ENCODE measurements at places on chromosomes 3 and 15.

DNA sequence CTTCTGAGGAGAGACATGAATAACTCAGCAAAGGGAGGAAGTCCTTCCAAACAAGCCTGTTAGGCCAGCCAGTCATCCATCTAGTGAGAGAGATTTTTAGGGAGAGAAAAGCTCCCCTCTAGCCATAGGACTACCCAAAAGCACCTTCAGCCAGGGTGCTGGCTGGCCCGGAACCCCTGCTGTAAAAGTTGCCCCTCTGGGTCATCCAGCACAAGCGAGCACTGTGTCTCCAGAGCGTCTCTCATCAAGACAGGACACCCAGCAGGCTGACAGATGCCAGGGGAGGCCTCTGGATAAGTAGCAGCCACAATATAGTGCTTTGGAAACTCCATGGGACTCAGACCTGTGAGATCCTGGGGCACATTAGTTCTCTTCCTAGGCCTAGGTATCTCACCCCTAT is 24.5 kb downstream of the ANXA2 start:
- DNase-seq, result no peak

DNA sequence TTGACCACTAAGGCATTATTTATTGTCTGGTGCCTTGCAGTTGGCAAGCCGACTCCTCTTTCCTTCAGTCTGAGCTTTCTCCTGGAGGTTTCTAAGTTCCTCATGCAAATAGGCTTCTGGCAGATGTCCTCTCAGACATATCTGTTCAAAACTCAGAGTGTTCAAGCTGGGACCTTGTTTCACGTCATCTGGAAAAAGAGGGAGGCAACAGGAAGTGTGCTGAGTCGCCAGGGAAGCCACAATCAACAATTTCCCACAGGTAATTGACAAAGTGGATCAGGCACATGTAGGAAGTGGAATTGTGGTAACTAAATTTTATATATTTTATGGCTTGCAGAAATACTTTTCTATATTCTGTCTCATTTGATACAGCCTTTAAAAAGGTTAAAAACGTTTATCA is 14.6 kb downstream of the SCG5 start:
- no peak for DNase-seq

DNA sequence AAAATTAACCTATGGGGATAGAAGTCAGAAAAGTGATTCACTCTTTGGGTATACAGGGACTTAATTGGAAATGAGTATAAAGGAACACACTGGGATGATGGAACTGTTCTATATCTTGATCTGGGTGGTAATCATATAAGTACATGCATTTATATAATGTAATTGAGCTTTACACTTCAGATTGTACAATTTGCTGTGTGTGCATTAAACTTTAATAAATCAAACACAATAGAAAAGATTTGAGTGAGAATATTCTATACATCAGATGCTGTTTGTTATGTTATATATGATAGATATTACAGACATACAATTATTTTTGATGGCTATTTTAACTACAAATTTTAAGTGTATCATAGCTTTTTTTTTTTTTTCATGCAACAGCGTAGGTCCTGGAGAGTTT is 860.2 kb upstream of the ARPP21 start:
- DNase-seq, result no peak

- no peak for DNase-seq
Observed at GRCh38 chr3:169192643-169193042, 470.9 kb downstream of the MECOM start.

DNA sequence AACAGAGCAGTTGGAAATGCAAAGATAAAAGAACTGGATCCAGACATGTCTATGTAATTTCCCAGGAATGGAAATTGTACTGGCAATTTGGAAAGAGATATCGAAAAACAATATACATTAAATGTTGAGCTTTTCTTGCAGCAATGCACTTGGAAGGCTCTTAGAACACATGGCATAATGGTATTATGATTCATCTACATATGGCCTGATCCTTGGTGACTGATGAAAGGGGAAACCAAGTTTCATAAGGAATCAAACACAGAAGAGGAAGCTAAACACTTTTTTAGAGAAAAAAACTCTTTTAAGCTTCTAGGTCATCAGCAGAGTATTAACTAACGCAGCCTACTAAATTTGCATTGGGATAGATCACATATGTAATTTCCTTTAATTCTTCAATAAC is 12.4 kb upstream of the GREM1 start:
- no peak for DNase-seq

DNA sequence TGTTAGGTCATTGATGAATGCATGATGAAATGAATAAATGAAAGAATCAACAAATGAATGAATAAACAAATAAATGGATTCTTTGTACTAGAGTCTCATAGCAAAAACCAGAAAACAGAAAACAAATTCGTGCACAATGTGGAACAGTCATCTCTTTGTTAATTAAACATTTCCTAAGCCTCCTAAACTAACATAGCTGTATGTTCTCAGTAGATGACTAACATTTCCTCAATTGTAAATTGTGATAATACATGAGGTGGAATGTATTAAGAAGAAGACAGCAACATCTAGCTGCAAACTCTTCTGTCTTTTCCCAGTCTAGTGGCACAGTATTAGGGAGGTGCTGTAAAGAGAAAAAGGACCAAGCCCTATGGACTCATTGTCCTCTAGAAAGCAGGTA is 1021.0 kb downstream of the MCTP2 start:
- DNase-seq, result no peak

- DNase-seq, result no peak
Observed at GRCh38 chr15:22259881-22260421, 179.6 kb downstream of the OR4M2 start.

- DNase-seq, result no peak
Observed at GRCh38 chr15:51625236-51625635, 2.7 kb upstream of the DMXL2 start.

- no peak for DNase-seq
Observed at GRCh38 chr3:48186631-48187300, 1.5 kb downstream of the CDC25A start.

- no peak for DNase-seq
Observed at GRCh38 chr3:148186881-148187280, 510.8 kb upstream of the AGTR1 start.

DNA sequence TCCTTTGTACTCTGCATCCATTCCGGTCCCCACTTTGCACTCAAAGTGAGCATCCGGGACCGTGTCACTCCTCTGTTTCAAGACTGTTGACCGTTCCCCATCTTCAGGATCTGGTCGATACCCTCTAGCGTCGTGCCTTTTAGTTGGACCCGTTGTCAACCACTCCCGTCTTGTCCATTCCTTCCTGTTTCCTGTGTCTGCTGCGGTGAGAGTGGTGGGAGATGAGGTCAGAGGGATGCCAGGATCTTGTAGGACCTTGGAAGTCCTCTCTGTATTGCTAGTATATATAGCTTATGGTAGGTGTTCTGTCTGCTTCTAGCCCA is 624 bp downstream of the BRK1 start:
- no peak for DNase-seq

DNA sequence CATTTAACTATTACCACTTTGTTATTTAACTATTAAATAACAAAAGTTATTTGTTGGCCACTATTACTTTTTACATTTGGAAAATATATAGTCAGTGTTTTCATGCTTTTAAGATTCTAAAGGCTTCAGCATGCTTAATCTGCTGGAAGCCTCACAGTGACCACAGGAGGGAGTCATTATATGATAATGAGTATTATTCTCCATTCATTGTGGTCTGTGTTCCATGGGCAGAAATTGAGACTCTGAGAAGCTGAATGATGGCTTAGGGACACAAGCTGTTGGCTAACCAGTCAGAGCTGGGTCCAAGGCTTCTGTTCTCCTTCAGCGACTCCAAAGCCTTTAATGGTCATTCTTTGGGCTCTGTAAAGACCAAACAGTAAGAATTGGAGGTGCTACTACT is 64.7 kb downstream of the BFSP2 start:
- no peak for DNase-seq

DNA sequence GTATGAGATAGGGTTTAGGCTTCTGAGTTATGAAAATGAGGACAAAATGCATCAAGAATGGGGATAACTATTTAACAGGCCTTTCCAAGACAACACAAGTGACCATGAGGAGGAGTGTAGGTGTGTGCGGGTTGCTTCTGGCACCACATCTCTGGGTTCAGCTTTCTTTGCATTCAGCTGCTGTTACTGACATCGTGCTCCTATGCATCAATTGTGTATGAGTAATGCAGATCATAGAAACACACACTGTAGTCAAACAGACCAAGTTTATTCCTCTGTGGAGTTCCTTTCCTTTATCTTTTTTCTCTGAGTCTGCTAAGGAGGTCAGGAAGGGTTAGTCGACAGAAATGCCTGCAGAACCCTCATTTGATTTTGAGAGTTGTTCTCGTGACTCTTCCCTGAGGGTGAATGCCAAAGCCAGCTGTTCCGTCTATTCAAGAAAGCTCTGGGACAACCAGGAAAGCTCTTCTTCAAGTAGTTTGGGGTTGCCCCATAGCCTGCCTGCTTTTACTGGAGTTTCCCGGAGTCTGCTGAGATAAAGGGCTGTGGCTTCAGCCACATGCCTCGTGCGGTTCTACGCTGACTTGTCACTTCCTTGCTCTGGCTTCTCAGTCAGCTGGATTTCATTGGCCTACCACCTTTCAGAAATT is 136.7 kb upstream of the TLE3 start:
- no peak for DNase-seq

GRCh38 chr15:76931397-76932134 is at the start of gene RCN2:
Gene RCN2, plus strand, starts transcription at chr15:76931749. Its CDS starts 93 bp downstream, at chr15:76931842.
- DNase-seq, result peak; percentile 19

DNA sequence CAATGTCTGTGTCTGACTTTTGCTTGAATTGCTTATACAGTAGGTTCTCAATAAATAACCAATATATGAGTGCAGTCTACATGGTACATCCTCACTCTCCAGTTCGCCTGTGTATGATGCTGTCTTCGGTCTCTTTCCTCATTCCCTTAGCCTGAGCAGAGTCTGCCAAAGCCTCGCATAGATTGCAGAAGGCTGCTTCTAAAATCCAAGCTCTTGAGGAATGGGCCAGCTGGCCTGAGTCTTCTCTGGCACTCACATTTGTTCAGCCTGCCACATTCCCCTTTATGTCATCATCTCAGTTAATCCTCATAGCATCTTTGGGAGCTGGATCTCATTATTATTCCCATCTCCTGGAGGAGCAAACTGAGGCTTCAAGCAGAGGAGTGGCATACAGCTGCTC is 27.2 kb upstream of the ADAMTS7 start:
- DNase-seq, result no peak

DNA sequence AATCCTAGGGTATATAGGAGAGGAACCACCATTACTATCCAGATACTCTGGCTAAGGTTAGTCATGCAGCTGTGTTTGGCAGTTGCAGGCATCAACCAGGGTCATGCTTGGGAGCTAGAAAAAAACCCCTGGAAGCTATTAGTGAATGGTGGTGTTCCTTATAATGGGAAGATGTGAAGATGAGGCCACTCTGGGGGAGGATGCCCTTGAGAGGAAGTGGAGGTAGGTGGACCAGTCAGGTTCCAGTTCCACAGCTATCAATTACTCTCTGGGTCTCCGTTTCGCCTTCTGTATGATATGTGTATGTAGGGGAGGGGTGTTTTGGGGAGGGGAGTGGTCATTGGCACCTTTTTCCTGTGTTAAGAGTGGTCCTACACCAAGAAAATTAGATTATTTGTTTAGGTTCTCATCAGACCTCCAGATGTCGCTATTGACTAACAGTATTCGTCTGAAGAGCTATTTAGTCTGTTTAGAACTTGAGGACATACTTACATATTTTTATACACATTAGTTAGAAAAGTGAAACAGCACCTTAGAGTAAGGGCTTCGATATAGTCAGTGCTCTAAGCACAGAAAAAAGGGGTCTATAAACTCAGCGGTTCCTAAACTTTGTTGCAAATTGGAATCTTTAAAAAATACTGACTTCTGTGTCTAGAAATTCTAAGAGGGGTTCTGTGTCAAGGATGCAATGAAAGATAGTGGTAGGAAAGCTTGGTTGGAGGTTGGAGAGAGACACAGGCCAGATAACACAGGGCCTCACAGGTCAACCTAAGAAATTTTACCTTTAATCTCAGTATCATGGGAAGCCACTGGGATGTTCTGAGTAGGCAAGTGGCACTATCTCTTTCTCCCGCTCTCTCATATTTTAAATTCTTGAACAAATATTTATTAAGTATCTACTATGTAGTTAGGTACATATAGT is 9.1 kb upstream of the HPS3 start:
- no peak for DNase-seq

DNA sequence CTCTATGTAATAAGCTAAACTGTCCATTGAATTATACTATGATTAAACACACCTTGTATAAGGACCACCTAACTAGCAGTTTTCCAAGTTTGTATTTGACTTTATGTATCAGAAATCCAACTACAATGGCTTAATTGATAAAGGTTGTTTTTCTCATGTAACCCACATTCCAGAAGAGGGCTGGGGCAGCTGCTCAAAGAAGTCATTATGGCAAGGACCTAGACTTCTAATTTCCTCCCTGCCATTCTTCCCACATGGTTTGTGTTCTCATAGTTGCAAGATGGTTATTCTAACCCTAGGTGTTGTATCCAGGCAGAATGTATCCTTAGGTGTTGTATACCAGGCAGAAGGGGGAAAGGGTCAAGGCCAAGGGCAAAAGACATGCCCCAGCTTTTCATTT is 35.7 kb downstream of the GPR176 start:
- no peak for DNase-seq

GRCh38 chr3:138509586-138509985 is 75.2 kb downstream of the ESYT3 start:
- no peak for DNase-seq

GRCh38 chr3:167394003-167394402 is 13.9 kb upstream of the ZBBX start:
- DNase-seq, result no peak

- no peak for DNase-seq
Observed at GRCh38 chr3:25355034-25355885, 72.8 kb upstream of the RARB start.

GRCh38 chr15:47506329-47507100 is 210.8 kb upstream of the SEMA6D start:
- no peak for DNase-seq

DNA sequence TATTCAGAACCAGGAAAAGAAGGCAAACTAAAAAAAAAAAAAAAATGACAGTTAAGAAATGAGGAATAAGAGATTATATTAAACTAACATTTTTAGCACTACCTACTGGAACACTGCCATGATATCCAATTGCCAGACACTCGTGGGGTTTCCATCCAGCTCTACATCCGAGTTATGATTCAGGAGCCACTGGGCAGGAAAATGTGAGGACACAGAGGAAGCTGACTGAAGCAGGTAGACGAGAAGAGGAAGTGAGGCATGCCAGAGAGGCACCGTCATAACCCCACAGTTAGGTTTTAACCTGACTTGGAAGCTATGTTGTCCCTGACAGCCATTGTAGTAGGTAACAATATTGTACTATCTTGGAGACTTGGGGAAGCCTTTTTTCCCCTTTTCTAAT is 495.0 kb downstream of the NLGN1 start:
- DNase-seq, result peak; percentile 74

DNA sequence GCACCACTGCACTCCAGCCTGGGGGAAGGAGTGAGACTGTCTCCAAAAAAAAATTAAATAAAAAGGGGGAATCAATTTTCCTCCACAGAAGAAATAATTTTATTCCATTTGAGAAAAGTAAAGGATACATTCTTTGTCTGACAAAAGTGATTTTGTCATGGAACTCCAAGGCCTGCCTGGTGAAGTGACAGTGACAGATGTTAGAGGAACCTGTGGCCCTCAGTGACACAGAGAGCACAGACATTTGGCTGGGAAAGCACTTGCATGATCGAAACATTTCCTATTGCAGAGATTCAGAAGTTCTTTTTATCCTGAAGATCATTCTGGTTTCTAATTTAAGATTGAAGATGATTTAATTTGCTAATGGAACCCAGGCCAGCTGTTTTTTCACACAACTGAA is 5.9 kb downstream of the LYSMD4 start:
- DNase-seq, result no peak

GRCh38 chr3:140176526-140176925 is 241.5 kb downstream of the CLSTN2 start:
- DNase-seq, result peak; percentile 43

- no peak for DNase-seq
Observed at GRCh38 chr3:40336101-40336500, 26.6 kb downstream of the EIF1B start.

Measured in epithelial cell of proximal tubule (primary cell).